ENCODE measurements at places on chromosomes 12 and 14.

DNA sequence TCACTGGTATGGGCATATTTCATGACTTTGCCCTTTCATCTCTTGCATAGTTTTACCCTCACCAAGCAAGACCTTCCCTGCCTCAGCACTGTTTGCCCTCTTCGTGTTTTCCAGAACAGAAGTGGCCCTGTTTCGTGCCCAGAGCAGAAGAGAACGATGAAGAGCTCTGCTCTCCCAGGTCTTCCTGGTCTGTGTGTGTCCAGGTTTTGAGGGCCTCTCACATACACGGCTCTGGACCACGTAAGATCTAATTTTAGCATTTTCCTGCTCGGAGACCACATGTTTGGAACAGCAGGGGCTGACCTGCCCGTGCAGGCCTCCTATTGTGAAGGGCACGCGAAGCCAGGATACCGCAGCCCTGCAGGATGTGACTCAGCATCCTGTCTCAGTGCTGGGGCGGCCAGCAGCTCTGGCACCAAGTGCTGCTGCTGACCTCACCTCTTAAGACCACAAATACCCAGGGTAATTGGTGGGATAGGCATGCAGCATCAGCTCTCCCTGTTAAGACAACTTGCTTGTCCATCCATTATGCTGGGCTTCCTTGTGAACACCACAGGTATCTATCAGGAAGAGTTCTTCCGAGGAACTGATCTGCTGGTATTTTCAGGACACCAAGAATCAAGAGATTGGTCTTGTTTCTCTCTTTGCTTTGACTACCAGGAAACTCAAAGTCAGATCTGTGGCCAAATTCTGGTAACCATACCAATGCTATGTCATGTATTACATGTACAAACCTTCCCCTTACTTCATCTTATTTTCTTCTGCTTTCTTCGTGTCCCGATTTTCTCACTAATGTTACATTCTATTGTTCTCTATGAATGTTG is 19.0 kb downstream of the SSH1 start:
- peak; percentile 73 for DNase-seq

- DNase-seq: no peak
These were observed 59.4 kb downstream of the BLTP3B start for GRCh38 chr12:100083308-100083707.

DNA sequence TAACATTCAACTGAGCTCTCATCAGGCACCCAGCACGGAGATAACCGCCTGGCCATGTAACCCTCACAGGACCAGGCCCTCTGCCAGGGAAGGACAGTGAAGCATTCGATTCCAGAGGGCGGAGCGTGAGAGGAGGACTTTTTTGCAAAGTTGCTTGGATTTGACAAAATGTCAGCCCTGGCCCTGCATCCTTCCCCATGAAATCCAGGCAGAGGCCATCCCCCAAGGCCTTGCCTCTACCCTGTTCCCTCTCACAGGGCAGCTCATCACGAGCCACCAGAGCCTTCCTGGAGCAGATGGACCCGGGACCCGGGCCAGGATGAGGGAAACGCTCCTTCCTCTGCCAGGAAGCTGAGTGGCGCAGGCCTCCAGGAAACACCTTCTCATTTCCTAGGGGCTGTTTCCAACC is 17.0 kb downstream of the CAMKK2 start:
- DNase-seq: peak; percentile 95

GRCh38 chr12:3092764-3093163 is 15.6 kb downstream of the TSPAN9 start:
- no peak for DNase-seq

GRCh38 chr12:50151047-50151687 is 16.0 kb downstream of the CERS5 start:
- no peak for DNase-seq

DNA sequence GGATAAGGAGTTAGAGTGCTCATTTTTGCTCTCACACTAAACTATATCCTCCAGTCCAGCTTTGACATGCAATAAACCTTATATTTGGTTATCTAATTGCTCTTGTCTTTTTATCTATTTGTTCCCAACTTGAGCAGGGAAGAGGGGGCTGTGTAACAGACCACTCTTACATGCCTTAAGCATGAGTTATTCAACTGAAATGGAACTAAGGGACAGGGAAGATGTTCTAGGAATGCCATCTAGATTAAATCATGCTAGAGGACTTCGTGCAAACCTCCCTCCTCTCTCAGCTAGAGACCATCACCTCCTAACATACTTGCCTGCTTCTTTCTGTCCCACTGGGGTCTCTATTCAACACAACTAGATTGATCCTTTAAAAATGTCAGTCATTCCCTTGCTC is 20.6 kb downstream of the SPX start:
- no peak for DNase-seq

- DNase-seq: no peak
These were observed 721.3 kb upstream of the USP15 start for GRCh38 chr12:61538951-61539350.

- DNase-seq: no peak
These were observed 5.7 kb downstream of the KRT85 start for GRCh38 chr12:52361553-52361952.

DNA sequence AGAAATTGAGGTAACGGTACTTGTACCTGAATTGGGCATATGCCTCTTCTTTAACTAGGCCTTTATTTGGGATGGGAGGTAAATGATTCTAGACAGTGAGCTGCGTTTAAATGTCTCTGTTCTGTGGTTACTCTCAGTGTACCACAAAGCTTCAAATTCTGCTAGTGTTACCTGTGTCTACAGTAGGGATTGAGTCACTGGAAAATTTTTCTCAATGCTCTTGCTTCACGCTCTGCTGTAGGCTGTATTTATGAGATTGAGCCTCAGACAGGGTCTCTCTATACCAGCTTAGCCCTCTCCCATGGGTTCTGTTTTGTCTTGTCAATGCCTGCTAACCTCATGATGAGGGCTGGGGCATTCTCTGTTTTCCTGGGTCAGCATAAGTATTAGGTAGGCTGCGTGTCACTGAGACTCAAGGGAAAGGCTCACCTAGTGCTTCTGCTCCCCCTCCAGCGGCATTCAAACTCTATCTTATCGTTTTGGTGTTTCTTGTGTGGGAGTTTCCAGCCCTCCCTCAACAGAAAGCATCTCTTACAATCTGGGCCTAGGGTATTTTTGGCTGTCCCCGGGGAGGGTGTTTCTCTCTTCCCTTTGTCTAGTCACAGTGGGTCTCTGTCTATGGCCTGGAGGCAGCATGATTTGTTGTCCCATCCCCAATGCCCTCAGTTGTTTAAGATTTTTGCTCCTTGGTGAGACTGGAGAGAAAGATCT is 285.8 kb downstream of the ADGRD1 start:
- no peak for DNase-seq

GRCh38 chr14:95815226-95815690 is 61.4 kb upstream of the TUNAR start:
- no peak for DNase-seq

- no peak for DNase-seq
These were observed 91.7 kb upstream of the SFSWAP start for GRCh38 chr12:131619106-131619642.

- DNase-seq: no peak
These were observed 222.2 kb downstream of the ERC1 start for GRCh38 chr12:1213205-1213604.

GRCh38 chr14:44462381-44462780 is 44.7 kb downstream of the FSCB start:
- no peak for DNase-seq

Measured in cerebellar nuclear complex (tissue), 1 donor.